ENCODE measurements at places on chromosomes 2 and 18. TPM values are rescaled to one million over a fixed set of nuclear protein-coding genes. Genes with fewer than 3 reads are reported as not detected.

- no peak for DNase-seq
- no peak overlapping the region for H3K27ac ChIP-seq
- H3K27me3 ChIP-seq = no peaks in the 10 kb centered on the region
- H3K36me3 ChIP-seq = peaks cover 16% of the 10 kb centered on the region
- H3K4me1 ChIP-seq = peaks cover 12% of the 10 kb centered on the region
- no peak overlapping the region for H3K4me3 ChIP-seq
Measured at GRCh38 chr2:119940856-119941255, 72.0 kb upstream of the EPB41L5 start.

The WNT10A gene
- total RNA-seq = 1.1 TPM

- H3K4me3 ChIP-seq = no peak overlapping the region
- peaks cover 2% of the 10 kb centered on the region for H3K27me3 ChIP-seq
- DNase-seq = no peak
- H3K36me3 ChIP-seq = peaks cover 1% of the 10 kb centered on the region
Measured at GRCh38 chr2:59560769-59561168, 992.7 kb downstream of the BCL11A start.

DNA sequence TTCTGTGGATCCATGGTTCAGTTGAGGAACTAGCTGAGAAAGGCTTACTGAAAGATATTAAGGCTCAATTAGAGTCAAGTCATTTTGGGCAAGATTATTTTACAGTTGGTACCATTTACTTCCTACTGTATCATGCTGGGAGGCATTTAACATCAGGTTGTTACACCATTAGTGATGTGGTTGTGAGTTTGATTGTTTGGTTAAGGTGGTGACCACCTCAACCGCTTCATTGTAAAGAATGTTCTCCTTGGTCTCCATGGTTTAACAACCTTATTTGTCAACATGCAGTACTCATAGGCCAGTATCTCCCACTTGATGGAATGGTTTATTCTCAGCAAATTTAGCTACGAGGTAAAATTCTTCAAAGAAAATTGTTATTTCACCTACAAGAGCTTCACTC, 34.1 kb downstream of the HRH4 start:
- peaks cover 10% of the 10 kb centered on the region for H3K27me3 ChIP-seq
- H3K27ac ChIP-seq = no peak overlapping the region
- no peak overlapping the region for H3K4me3 ChIP-seq

- peak; percentile 9 for DNase-seq
- no peak overlapping the region for H3K4me3 ChIP-seq
- no peaks in the 10 kb centered on the region for H3K27me3 ChIP-seq
Measured at GRCh38 chr18:21997207-21998143, 171.9 kb upstream of the GATA6 start.

DNA sequence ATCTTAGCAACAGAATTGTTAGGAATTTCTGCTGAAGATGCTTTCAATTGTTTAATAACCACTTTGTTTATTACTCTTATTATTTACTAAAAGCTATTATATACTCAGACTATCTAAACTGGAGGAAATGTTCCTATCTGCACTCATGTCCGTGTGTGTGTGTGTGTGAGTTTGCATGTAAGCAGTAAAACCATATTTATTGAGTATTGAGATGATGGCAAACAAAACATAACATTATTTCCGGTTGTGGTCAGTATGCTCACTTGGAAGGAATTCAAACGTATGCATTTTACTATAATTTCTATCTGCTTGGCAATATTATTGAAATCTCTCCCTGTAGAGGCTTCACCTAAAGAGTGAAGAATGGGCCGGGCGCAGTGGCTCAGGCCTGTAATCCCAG, 43.0 kb upstream of the ZNF804A start:
- H3K27me3 ChIP-seq = no peaks in the 10 kb centered on the region
- H3K4me3 ChIP-seq = no peak overlapping the region
- no peak overlapping the region for H3K27ac ChIP-seq

- no peak for DNase-seq
- H3K36me3 ChIP-seq = no peaks in the 10 kb centered on the region
- H3K4me1 ChIP-seq = peaks cover 4% of the 10 kb centered on the region
- H3K4me3 ChIP-seq = no peak overlapping the region
- peaks cover 13% of the 10 kb centered on the region for H3K27me3 ChIP-seq
- H3K27ac ChIP-seq = no peak overlapping the region
Measured at GRCh38 chr2:63661076-63661475, 72.3 kb downstream of the MDH1 start.

DNA sequence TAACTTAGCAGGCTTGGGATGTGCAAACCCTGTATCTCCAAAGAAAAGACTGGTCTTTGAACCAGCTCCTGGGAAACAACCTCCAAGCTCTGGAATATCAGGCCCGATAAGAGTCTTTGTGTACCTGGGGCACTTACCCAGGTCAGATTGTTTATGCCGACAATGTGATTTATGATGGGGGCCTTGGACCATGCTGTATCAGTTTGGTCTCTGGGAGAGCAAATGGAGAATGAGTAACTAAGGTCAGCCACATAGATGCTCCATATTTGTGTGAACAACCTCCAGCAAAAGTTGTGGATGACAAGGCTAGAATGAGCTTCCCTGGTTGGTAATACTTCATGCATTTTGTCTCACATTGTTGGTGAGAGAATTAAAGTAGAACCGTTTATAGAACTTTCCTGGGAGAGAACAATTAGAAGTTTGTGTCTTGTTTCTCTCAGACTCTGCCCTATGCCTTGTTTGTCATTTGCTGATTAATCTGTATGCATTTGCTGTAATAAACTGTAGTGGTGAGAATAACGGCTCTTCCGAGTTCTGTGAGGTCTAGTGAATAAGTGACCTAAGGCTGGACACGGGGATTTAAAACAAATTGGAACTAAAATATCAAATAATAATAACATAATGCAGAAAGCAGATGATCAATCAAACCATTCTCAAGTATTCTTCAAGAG, 259.1 kb downstream of the XIRP2 start:
- no peaks in the 10 kb centered on the region for H3K36me3 ChIP-seq
- H3K4me3 ChIP-seq = no peak overlapping the region
- H3K4me1 ChIP-seq = no peaks in the 10 kb centered on the region
- no peak for DNase-seq

The PLCL1 gene
- 3.3 TPM for total RNA-seq

DNA sequence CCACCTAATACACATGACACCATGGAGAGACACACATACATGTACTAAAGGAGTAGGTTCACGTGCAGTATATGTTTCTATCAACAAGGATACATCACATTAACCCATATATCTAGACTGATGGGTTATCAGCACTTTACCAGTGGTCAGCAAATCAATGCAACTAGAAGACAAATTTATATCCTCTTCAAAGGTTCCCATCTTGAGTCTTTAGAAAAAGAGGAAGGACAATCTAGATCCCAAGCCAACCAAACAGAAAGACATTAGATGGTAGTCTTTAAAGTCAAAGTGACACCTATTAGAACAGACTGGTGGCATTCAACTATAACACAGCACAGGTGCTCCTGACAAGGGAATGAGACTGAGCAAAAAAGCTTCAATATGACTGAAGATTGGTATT, 13.8 kb upstream of the SERTAD2 start:
- peak overlapping the region; percentile 50 for H3K27ac ChIP-seq
- no peak for DNase-seq
- no peak overlapping the region for H3K4me3 ChIP-seq
- no peaks in the 10 kb centered on the region for H3K27me3 ChIP-seq
- no peaks in the 10 kb centered on the region for H3K36me3 ChIP-seq

DNA sequence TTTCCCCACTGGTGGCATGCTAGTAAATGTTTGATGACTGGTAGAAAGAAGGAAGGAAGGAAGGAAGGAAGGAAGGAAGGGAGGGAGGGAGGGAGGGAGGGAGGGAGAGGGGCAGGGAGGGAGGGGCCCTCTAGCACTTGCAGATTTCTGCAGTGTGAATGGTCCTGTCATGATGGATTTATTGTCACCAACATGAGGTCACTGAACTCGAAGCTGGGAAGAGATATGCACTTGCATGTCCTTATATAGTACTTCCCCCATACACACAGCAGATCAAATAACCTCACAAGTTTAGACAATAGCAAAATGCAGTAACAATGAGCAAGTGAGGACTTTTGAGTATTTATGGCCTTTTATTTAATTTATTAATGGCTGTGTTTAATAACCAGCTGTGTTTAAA, 44.5 kb upstream of the CXCR4 start:
- H3K27ac ChIP-seq = no peak overlapping the region
- peaks cover 14% of the 10 kb centered on the region for H3K4me1 ChIP-seq
- no peak overlapping the region for H3K4me3 ChIP-seq
- H3K36me3 ChIP-seq = no peaks in the 10 kb centered on the region
- no peaks in the 10 kb centered on the region for H3K27me3 ChIP-seq

GRCh38 chr2:189466656-189467055, 25.4 kb downstream of the WDR75 start:
- no peak overlapping the region for H3K27ac ChIP-seq
- no peak overlapping the region for H3K4me3 ChIP-seq
- no peaks in the 10 kb centered on the region for H3K27me3 ChIP-seq
- DNase-seq = no peak
- peaks cover 42% of the 10 kb centered on the region for H3K36me3 ChIP-seq

The MAPK4 gene
- total RNA-seq = not detected

The TMEM247 gene
- not detected for total RNA-seq

- peak overlapping the region; percentile 20 for H3K27ac ChIP-seq
- DNase-seq = no peak
- no peaks in the 10 kb centered on the region for H3K27me3 ChIP-seq
- H3K36me3 ChIP-seq = peaks cover 23% of the 10 kb centered on the region
- no peak overlapping the region for H3K4me3 ChIP-seq
Measured at GRCh38 chr2:218732761-218733158, 22.1 kb downstream of the TTLL4 start.

The INPP5D gene
- 50.9 TPM for total RNA-seq

DNA sequence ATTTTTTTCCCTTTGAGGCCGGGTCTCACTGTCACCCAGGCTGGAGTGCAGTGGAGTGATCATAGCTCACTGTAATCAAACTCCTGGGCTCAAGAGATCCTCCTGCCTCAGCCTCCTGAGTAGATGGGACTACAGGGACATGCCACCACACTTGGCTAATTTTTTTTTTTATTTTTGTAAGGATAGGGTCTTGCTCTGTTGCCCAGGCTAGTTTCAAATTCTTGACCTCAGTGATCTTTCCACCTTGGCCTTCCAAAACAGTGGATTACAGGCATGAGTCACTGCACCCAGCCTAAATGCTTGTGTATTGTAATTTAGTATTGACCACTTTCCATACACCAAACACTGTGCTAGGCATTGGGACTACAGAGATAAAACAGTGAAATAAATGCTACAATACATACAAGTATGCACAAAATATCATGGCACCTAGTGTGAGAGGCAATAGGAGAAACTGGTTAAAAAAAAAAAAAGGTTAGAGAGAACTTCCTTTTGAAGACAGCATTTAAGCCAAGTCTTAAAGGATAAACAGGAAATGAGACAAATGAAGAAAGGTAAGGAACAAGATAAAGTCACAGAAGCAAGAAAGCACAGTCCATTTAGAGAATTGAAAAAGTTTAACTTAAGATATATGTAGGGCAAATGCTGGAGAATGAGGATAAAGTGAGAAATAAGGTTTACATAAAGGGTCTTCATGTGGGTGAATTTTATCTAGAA, 113.4 kb downstream of the GORASP2 start:
- no peak overlapping the region for H3K4me3 ChIP-seq
- peaks cover 29% of the 10 kb centered on the region for H3K4me1 ChIP-seq
- H3K27ac ChIP-seq = peak overlapping the region; percentile 85
- H3K27me3 ChIP-seq = no peaks in the 10 kb centered on the region
